ENCODE measurements at places on chromosomes 13 and 19.

- no peak for DNase-seq
Measured at GRCh38 chr19:50906217-50906616, 5.0 kb downstream of the KLK4 start.

- DNase-seq: no peak
Measured at GRCh38 chr19:17790059-17790780, 4.7 kb upstream of the B3GNT3 start.

DNA sequence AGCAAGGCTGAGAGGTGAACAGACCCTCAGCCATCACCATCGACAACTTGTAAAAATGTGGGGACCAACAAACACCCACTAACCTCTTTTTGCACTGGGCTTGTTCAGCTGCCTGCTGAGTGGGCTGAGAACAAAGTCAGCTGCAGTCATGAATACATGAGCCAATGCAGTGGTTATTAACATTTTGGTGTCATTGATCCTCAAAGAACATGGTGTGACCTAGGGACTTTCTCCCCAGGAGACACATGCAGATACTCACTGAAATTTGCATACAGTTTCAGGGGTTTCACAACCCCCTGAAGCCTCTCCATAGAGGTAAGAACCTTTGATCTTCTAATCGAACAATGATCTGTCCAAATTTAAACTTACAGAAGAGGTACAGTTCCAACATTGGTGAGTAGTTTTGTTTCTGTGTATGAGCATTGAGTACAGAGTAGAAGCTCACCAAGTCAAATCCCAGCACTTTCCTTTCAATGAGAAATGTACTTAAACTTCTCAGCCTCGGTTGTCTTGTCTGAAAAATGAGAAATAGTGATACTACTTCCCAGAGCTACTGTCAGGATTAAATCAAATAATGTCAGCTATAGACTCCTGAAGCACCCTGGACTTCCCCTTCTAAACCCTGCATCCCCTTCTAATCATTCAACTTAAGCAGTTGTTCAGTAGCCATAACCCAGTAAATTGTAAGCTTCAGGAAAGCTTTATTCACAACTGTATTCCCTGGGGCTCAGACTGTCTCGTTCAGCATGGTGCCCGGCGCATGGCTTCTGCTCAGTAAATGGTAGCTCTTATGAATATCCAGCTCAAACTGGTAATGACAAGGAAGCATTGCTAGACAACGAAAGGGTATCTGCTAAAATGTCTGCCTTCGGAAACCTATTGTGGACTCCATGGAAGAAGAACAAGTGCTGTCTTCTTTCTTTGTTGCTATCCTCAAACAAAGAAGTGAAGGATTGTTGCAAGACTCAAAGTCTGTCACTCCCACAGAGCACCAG lies 148.7 kb downstream of the FOXO1 start:
- DNase-seq: no peak

GRCh38 chr13:44974056-44974793 lies 15.0 kb downstream of the NUFIP1 start:
- DNase-seq: no peak

- DNase-seq: no peak
Measured at GRCh38 chr13:39039041-39039440, 785 bp downstream of the NHLRC3 start.

GRCh38 chr19:49436381-49437017 lies 4.8 kb downstream of the SLC17A7 start:
- no peak for DNase-seq

DNA sequence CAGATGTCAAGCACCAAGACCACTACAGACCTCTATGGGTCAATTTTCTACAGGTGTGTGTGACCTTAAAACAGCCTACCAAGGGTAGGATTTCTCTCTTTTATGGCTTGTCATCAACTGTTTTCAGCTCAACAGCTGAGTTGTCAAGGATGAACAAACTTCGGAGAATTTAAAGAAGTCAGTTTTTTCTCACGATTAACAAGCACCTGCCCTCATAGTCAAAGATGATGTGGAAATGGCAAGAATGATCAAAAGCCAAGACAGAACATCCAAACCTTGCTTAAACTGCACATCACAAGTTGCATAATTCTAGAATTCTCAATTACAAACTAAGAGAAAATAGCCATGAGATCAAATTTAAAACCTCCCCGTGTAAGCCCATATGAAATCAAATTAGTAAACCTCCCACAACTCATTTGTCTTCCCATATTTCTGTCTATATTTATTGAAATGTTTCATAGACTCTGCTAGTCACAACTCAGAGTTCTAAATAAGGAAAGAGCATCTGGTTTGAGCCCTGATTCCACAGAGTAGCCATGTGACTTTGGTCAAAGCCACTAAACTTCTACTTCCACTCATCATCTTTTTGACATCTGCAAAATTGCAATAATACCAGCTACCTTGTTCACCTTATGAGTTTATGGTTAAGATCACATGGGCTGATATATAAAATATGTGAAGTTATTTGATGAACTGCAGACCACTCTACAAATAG lies 521.5 kb upstream of the HTR2A start:
- no peak for DNase-seq

DNA sequence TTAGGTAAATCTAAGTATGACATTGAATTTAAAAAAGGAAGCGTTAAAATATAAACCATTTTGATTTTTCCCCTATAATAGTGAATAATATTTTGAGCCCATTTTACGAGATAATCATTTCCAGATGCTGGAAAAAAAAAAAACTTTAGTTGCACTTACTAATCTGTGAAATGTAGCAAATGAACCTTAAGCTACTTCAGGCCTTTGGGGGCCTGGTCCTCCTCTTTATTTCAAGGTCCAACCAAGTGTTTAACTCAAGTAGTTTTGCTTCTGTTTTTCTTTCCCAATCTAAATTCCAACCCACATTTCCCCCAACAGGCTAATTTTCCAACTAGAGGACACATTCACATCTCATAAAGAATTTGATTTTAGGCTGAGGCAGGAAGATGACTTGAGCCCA lies 101.2 kb downstream of the TNFRSF19 start:
- no peak for DNase-seq

Data from NCI-H1436 treated with DMSO at 0.1 percent for 48 hours (cell line).